Activated CD4-positive, alpha-beta T cell treated with anti-CD3 and anti-CD28 coated beads for 36 hours (primary cell): ENCODE measurements at places on chromosomes 2 and 18.

DNA sequence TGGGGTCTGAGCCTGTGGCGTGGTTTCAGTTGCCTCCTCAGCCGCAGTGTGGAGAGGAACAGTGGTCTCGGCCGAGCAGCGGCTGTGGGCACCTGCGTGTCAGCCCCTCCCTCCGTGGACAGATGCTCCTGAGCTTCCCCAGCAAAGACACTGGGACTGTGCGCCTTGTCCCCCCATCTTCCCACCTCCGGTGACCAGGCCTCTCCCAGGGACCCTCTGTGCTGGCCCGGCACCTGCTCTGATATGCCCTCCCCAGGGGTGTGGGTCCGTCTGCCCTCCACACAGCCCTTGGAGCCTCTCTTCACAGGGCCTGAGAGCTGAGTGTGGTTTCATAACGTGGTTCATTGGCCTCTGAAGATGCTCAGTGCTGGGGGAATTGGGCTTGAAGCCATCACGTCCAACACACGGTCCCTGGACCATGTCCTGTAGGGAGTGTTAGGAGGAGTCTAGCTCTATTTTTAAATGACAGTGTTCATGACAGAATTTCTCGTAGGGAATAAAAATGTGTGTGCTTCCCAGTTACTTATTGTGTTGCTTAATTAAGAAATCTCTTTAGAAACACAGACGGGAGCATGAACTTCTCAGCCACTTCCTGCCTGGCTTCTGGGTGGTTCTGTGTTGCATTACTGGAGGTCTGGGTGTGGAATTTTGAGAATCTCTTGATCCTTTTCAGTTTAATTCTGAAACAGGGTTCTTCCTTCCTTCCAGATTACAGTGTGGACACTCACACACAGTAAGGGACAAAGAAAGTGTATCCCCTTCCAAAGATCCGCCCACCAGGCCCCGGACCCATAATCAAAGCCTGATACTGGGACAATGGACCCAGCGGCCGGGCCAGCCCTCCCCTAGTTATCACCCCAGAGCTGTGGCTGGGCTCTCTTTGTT, 110.7 kb downstream of the NFATC1 start:
- DNase-seq, result peak; percentile 5

GRCh38 chr2:11397513-11397912, 53.1 kb upstream of the ROCK2 start:
- DNase-seq, result no peak

- DNase-seq, result peak; percentile 85
Observed at GRCh38 chr2:10043256-10043905, at the start of gene KLF11. Gene KLF11 (plus strand): TSS chr2:10043550. CDS start chr2:10043717, 167 bp downstream.

GRCh38 chr18:11828786-11829432, 22.3 kb upstream of the CHMP1B start:
- no peak for DNase-seq

GRCh38 chr2:36797324-36798070, 101.0 kb downstream of the VIT start:
- DNase-seq, result no peak

GRCh38 chr18:44826418-44827259, 146.0 kb downstream of the SETBP1 start:
- no peak for DNase-seq

- no peak for DNase-seq
Observed at GRCh38 chr2:238790126-238790832, 57.6 kb upstream of the TWIST2 start.

DNA sequence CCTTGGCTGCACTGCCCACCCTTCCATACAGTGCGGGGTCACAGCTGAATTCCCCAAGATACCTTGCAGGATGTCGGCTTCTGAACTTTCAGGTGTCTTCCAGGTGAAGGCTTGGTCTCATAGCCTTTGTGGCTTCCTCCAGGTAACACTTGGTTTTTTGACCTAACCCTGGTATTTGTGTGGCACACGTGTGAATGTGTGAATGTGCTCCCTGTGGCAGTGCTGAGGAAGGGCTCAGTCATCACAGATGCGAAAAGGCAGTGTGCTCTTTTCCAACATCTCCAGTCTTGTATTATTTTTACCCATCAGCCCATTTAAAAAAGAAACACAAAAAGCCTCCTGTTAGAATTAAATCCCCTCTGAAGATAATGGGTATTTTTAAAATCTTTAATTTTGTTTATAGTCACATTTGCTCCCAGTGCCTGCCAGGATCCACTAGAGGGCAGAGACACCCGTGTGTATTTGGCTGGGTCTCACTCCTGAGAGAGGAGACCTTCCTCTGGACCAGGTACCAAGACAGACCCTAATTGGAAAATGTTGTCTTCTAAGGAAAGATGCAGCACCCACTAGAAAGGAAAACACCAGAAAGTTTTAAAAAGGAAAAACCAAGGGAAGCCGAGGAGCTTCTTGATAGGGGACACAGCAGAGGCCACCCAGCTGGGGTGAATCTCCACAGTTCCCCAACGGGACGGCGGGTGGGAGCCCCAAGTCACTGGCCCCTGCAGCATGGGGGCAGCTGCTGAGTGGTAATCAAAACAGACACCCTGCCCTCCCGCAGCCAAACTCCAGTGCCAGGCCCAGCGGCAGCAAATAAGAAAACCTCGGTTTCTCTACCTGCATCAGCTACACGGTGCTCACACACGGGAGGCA, 27.7 kb downstream of the FAM110C start:
- no peak for DNase-seq

GRCh38 chr2:226115832-226116200, 683.8 kb downstream of the IRS1 start:
- DNase-seq, result no peak

GRCh38 chr2:55063226-55063625, 13.0 kb upstream of the RTN4 start:
- no peak for DNase-seq

DNA sequence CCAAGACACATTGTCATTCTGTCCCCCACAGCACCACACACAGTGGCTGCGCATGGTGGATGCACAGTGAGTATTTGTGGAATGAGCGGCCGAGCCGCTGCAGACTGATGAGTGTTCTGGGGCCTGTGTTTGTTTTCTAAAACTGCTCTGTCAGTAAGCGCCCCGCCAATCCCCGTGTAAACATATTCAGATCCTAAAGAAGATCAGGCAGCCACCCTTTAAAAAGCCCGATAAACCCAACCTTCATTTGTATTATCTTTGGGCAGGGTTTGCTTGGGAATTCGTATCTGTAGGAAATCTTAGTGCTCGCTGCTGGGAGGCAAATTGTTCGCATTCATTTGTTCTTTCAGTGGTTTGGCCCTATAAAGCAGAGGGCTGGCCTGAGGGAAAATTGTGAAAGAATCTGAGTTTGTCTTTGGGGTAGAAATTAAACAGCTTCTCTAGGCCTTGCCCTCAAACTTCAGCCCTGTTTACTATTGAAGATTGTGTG, 68.6 kb downstream of the TGOLN2 start:
- no peak for DNase-seq

- no peak for DNase-seq
Observed at GRCh38 chr2:151619337-151619989, 114.8 kb downstream of the NEB start.
